ENCODE measurements at places on chromosomes 11 and 22.

DNA sequence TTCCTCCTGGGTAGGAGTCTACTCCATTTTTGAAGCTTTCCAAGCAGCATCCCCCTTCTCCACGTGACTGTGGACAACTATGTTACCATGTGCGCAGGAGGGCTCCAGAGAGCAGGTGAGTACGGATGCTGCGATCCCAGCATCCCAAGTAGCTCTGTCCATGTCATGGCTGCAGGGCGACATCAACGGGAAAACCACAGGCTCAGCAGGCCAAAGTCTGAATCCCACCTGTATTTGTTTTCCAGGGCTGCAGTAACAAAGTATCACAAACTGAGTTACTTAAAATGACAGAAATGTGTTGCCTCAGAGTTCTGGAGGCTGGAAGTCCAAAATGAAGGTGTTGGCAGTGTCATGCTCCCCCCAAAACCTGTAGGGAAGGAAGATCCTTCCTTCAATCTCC is 40.3 kb downstream of the MCHR1 start:
- DNase-seq: no peak

DNA sequence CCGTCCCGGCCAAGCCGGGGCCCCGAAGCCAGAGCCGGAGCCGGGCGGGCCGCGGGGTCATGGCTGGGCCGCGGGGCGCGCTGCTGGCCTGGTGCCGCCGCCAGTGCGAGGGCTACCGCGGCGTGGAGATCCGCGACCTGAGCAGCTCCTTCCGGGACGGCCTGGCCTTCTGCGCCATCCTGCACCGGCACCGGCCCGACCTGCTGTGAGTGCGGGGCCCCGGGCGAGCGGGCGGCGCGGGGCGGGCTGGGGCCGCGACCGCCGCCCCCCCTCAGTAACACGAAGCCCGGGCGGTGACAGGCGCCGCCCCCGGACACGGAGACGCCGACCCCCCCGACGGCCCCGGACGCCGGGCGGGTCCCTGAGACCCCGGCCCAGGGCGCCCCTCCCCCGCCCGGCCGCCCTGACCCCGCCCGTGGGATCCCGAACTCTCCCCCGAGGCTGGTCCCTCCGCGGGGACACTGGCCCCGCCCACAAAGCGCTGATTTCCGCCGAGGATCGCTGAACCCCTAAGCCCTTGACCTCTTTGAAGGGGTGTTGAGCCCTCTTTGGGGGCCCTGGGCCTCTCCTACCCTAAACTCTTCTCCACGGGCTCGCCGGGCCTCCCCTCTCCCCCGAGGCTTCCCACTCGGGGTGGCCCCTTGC is 389 bp downstream of the MICALL1 start:
- no peak for DNase-seq

- DNase-seq: no peak
Measured at GRCh38 chr11:99630629-99631028, 609.9 kb downstream of the CNTN5 start.

DNA sequence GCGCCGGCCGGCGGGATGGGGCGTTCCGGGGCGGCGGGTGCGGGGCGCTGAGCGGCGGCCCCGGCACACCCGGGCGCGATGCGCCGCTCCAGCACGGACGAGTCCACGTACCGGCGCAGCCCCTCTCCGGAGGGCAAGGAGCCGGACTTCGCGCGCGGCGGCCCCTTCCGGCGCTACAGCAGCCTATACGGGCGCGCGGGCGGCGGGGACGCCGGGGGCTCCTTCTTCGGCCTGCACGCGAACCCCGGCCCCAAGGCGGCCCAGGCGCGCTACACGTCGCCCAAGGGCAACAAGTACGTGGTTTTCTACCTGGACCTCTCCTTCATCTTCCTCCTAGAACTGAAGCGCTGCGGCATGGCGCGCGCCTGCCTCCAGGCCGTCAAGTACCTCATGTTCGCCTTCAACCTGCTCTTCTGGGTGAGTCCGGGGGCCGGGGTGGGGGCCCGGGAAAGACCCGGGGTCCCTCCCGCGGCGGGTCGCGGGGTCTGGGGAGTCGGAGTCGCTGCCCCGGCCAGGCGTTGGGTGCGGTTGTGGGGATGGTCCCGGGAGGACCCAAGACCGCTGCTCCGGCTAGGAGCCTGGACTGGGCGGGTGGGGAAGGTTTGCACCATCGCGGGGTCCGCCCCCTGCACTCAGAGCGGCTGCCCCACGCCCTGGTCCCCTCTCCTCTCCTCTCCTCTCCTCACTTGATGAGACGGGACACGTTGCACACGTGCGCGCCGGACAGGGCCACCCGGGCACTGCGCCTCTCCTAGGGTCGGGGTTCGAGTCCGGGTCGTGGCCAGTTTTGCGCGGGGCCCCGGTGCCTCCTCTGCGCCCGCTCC is 7.5 kb downstream of the TSPAN4 start:
- no peak for DNase-seq

GRCh38 chr11:102733232-102733875 is 8.6 kb upstream of the MMP8 start:
- no peak for DNase-seq

DNA sequence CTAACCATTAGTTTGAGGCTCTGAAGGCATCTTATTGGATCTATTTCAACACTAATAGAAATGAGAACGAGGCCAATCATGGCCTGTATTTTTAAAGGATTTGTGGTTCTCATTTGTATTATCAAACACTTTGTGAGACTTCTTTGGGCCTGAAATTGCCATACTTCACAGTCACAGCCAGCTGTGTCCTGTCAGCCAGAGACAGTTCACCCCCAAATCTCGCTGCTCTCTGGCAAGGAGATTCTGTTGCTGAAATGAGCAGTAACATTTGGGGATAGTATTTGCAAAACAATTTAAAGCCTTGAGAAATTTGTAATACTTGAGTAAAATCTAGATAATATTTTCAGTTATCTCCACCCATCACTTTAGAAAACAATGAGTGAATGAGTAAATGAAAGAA is 26.9 kb upstream of the TENM4 start:
- DNase-seq: no peak

DNA sequence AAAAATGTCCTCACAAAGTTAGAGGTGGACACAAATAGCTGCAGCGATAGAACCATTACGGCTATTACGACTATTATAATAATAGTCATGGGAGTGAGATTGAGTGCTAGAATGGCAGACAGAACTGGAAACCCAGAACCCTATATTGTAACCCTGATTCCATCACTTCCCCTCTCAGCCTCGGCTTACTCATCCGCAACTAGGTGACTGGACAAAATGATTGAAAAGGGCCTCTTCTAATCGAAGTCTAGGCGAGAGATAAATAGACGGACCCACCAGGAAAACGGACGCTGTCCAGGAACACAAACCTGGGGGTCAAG is 629 bp downstream of the PSMA1 start:
- DNase-seq: no peak

DNA sequence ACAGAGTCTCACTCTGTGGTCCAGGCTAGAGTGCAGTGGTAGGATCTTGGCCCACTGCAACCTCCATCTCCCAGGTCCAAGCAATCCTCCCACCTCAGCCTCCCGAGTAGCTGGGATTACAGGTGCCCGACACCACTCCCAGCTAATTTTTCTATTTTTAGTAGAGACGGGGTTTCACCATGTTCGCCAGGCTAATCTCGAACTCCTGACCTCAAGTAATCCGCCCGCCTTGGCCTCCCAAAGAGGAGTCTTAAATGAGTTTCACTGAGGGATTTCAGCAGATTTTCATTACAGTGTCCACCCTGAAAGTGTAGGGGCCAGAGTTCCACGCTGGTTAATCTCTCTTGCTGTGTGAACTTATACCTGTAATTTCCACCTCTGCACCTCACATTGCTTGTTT is 412 bp upstream of the RPS3 start:
- DNase-seq: no peak

- no peak for DNase-seq
Measured at GRCh38 chr11:115249061-115249578, 255.1 kb downstream of the CADM1 start.

- no peak for DNase-seq
Measured at GRCh38 chr22:49993649-49994360, 18.8 kb downstream of the IL17REL start.

- no peak for DNase-seq
Measured at GRCh38 chr11:6670202-6670830, 12.8 kb downstream of the MRPL17 start.

GRCh38 chr22:31538815-31539214 is 42.5 kb downstream of the SFI1 start:
- no peak for DNase-seq

GRCh38 chr11:67116758-67117105 is 2.3 kb upstream of the KDM2A start:
- no peak for DNase-seq

DNA sequence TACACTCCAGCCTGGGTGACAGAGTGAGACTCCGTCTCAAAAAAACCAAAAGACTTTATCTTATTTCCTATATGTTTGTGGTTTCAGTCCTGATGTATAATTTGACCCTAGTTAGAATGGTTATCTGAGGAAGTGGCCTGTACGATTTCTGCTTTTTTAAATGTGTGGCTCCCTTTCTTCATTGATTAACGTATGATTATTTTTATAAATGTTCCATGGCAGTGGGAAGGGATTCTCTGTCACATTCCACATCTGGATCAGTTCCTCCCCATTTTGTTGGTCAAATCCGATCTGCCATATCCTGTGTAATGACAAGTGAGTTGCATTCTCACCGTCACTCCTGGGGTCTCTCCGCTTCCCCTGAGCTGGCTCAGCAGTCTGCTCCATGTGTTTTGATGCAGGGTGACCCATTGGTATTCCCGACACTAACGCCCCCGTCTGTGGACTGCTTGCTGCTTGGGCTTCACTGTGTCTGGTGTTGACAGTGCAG is 20.3 kb downstream of the NEAT1 start:
- no peak for DNase-seq

- no peak for DNase-seq
Measured at GRCh38 chr22:47807506-47807905, 1045.1 kb downstream of the TBC1D22A start.

DNA sequence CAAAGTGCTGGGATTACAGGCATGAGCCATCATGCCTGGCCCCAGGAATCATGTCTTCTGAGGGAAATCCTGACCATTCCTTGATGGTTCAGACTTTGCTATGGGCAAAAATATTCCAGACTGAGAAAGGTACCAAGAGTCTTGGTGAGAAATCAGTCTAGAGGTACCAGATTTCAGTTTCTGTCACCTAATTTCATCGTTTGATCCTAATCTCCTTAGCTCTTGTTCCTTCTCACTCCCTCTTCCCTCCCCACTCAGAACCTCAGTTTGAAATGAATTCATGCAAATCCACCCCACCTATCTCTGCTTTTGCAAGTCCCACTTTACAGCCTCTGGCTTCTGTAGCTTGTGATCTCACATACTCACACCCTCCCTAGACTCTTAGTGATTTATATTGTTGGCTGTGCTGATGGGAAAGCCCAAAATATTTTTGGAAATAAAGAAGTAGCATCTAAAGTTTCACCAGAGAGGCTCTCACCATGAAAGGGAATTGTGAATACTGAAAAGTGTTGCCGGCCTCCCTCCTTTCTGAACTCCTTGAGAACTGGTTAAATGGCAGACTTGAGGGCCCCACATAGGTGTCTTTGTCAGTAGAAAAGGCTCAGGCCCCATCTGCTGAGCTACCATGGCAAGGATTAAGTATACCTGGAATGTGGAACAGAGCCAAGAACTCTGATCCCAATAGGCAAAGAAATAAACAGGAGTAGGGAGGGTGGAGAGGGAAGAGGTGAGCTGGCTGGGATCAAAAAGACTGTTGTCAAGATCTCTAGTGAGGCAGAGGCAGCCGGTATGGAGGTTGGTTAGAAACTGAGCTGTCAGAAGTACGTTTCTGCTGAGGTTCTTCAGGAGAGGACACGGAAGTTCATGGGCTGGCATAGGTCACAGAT is 190.5 kb upstream of the MTMR2 start:
- no peak for DNase-seq

DNA sequence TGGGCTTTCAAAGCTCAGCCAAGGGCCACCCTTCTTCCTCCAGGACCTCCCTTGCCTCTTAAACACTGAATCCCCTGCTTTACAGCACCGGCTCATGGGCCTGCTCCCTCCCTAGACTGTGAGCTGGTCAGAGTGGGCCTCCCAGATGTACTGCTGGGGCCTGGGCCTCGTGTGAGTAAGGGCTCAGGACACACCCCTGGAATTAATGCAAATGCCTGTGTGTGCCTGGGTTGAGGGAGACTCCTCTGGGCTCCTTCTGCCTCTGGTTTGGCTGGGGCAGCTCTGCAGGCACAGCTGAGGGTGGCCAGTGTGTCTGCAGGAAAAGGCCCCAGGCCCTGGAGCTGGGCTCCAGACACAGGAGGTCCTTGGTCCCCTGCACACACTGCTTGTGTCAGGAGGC is 24.2 kb downstream of the ALX4 start:
- DNase-seq: no peak

- no peak for DNase-seq
Measured at GRCh38 chr11:12280199-12280837, 97.1 kb upstream of the PARVA start.

DNA sequence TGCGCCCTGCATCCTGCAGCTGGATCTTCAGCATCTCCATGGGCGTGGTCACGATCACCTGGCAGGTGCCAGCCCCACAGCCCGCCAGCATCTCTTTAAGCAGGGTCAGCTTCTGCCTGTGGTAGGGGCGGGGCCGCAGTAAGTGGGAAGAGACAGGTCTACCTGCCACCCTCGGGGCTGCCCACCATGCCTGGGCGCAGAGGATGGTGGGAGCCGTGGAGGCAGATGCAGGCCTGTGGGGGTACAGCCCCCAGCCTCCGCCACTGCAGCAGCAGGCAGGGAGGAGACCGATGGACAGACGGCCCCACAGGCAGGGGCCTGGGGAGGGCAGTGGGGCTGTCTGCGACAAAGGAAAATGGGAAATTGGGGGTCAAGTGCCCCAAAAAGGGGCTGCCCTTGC is 3.0 kb upstream of the CEND1 start:
- no peak for DNase-seq

DNA sequence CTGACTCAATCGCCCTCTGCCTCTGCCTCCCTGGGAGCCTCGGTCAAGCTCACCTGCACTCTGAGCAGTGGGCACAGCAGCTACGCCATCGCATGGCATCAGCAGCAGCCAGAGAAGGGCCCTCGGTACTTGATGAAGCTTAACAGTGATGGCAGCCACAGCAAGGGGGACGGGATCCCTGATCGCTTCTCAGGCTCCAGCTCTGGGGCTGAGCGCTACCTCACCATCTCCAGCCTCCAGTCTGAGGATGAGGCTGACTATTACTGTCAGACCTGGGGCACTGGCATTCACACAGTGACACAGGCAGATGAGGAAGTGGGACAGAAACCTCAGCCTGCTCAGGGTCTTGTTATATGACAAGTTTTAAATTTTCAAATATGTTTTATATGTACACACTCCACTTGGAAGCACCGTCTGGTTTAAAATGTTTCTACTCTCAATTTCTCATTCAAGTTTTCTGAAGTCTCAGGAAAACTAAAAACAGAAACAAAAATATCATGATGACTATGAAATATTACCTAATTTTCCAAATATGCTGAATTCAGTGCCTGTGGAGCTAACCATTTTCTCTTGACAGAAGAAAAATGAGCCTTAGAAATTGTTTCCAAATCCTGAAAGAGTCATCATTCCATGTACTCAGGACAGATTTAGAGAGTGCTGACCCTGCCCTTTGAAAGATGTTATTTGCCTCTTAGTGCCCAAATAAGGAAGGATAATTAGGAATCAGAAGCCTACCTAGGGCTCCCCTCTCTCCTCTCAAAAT is 48.8 kb upstream of the TOP3B start:
- no peak for DNase-seq

GRCh38 chr22:44338906-44339305 is 26.2 kb upstream of the SHISAL1 start:
- DNase-seq: no peak

- DNase-seq: no peak
Measured at GRCh38 chr11:10866893-10867331, 9.1 kb upstream of the ZBED5 start.

GRCh38 chr11:100434821-100435641 is 252.1 kb upstream of the ARHGAP42 start:
- no peak for DNase-seq

Data from NCI-H1694 (cell line).